Kidney (tissue), 22 donors: ENCODE measurements at places on chromosomes 4 and X. TPM values are rescaled to one million over a fixed set of nuclear protein-coding genes. Genes with fewer than 3 reads are reported as not detected.

GC gene
- total RNA-seq: 0.69 TPM

DNA sequence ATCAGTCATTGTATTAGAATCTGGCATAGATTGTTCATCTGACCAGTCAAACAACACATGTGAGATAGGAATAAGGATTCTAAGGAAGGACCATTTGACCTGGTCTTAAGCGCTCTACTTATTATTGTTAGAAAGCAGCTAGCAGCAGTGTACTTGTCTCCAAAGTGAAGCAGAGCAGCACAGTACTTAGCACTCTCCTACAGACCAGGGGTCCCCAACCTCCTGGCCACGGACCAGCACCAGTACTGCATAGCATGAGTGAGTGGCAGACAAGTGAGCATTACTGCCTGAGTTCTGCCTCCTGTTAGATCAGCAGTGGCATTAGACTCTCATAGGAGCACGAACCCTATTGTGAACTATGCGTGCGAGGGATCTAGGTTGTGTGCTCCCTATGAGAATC is 135.9 kb upstream of the SPRY1 start:
- no peaks in the 10 kb centered on the region for H3K36me3 ChIP-seq
- H3K27me3 ChIP-seq: no peaks in the 10 kb centered on the region
- DNase-seq: peak; percentile 60
- no peak overlapping the region for H3K27ac ChIP-seq
- no peaks in the 10 kb centered on the region for H3K4me1 ChIP-seq

GRCh38 chr4:3010577-3010976 is 47.2 kb downstream of the GRK4 start:
- H3K4me1 ChIP-seq: no peaks in the 10 kb centered on the region
- H3K27me3 ChIP-seq: no peaks in the 10 kb centered on the region
- no peak overlapping the region for H3K4me3 ChIP-seq
- no peak for DNase-seq

NDNF gene
- 1.6 TPM for total RNA-seq

SYTL4 gene
- total RNA-seq: 13.3 TPM

- H3K27me3 ChIP-seq: no peaks in the 10 kb centered on the region
- peak overlapping the region; percentile 88 for H3K27ac ChIP-seq
- peaks cover 4% of the 10 kb centered on the region for H3K4me1 ChIP-seq
Observed at GRCh38 chr4:151409470-151410313, 716 bp downstream of the FHIP1A start.

GSX2 gene
- not detected for total RNA-seq

- H3K27me3 ChIP-seq: no peaks in the 10 kb centered on the region
- no peaks in the 10 kb centered on the region for H3K36me3 ChIP-seq
- H3K27ac ChIP-seq: peak overlapping the region; percentile 88
Observed at GRCh38 chr4:173371292-173372192, 788 bp downstream of the SAP30 start.

GRCh38 chrX:17470136-17470535 is 95.1 kb downstream of the NHS start:
- H3K27ac ChIP-seq: no peak overlapping the region
- no peak for DNase-seq
- peaks cover 5% of the 10 kb centered on the region for H3K27me3 ChIP-seq
- H3K36me3 ChIP-seq: no peaks in the 10 kb centered on the region
- no peaks in the 10 kb centered on the region for H3K4me1 ChIP-seq

DNA sequence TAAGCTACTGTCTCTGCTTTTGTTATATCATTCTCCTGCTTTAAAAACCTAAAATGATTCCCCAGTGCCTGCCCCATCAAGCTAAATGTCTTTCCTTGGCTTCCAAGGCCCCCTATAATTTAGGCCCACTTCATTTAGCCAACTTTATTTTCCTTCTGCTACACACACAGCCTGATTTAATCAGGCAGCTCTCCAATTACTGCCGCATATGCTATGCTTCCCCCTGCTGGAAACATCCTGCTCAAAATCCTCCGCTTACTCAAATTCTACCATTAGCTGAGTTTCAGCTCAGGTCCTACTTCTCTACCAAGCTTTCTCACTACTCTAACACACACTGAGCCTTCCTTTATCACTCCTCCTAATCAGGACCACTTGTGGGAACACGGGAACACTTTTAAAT is 17.0 kb downstream of the LAMP2 start:
- H3K36me3 ChIP-seq: no peaks in the 10 kb centered on the region
- no peak for DNase-seq
- H3K4me3 ChIP-seq: no peak overlapping the region
